ENCODE measurements at places on chromosomes 1 and 21. TPM values are rescaled to one million over a fixed set of nuclear protein-coding genes. Genes with fewer than 3 reads are reported as not detected.

PCAT6 gene
- 0.56 TPM for polyA plus RNA-seq

GRCh38 chr1:55916481-55916880 lies 662.9 kb downstream of the PLPP3 start:
- DNase-seq = no peak

PROK1 gene
- polyA plus RNA-seq = not detected

DHDDS gene
- 21.6 TPM for polyA plus RNA-seq

DVL1 gene
- polyA plus RNA-seq = 1.6 TPM

AMPD1 gene
- not detected for polyA plus RNA-seq

DNA sequence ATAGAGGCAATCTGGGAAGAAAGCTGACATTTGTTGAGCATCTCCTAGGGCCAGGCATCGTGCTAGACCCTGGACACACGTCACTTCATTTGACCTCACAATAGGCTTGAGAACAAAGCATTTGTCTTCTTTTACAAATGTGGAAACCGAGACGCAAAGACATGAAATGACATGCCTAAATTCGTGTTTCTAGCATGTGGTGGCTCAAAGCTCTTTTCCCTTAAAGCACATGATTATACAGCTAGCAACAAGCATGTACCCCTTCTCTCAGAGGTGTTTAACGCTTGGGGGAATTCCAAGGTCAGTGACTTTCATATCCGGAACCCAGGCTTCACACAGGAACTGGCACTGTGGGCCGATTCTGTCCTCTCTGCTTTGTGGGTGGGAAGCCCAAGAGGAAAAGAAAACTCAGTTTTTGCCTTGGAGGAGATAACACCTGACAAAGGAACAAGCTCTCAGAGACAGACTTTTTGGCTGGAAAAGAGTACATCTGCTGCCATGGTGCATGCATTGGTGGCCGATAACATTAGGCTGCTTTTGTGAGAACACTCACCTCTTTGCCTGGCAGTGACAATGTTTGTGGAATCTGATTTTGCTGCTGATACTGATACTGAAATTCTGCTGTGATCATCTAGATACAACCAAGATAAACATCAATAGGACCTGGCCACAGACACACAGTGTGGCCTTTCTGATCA lies 15.4 kb upstream of the CD2 start:
- peak; percentile 87 for DNase-seq

DNA sequence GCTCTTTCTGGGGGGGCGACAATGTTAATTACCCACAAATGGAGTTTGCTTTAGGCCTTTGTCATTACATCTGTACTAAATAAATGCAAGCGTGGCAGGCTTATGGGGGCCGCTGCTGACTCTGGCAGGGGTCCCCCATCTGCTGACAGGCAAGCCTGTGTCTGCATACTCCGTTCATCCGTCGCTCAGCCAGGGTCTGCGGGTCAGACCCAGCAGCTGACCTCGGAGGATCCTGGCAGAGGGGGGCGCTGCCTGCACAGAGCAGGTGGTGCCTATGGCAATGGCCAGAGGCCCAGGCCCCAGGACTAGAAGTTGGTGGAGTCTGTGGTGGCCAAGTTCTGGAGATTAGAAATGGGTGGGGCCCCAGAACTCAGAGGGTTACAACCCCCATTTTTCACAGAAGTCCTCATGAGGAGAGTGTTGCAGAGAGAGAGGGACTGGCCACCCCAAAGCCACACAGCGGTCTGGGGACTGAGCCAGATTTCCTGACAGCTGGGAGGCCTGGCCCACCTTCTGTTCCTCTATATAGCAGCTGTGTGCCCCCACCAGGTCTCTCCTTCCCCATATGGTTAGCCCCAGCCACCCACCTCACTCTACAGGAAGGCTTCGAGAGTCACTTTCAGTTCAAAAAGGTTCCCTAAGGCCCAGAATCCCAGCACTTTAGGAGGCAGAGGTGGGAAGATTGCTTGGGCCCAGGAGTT lies 31.0 kb downstream of the TTC39A start:
- DNase-seq = no peak

GRCh38 chr1:235910357-235911299 lies 43.9 kb upstream of the LYST start:
- no peak for DNase-seq

- DNase-seq = no peak
Measured at GRCh38 chr1:171802207-171802606, 20.7 kb downstream of the METTL13 start.

- DNase-seq = no peak
Measured at GRCh38 chr1:39051956-39052355, 25.8 kb downstream of the NDUFS5 start.

- no peak for DNase-seq
Measured at GRCh38 chr1:213759359-213760181, 228.2 kb upstream of the PROX1 start.

COL9A2 gene
- polyA plus RNA-seq = 0.68 TPM

CLCA2 gene
- not detected for polyA plus RNA-seq

CFAP107 gene
- polyA plus RNA-seq = not detected

- no peak for DNase-seq
Measured at GRCh38 chr1:145857170-145857569, 1.7 kb downstream of the PIAS3 start.

DNA sequence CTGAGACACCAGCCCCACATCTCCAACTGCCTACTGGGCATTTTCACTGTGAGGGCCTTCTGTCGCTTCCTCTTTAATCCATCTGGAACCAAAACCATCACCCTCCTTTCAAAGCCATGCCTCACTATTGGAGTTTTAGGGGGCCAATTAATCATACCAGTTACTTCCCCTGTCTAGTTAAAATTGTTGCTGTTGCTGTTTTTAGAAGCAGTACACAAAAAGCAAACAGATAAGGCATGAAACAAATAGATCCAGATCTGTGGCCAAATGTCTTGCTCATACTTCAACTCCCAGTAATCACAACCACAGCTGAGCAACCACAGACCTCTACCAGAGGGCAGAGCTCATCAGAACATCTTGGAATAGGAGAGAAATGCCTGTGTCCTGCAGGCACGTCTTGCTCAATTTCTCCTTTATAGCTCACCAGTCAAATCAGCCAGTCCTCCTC lies 133.8 kb upstream of the C1orf105 start:
- no peak for DNase-seq

CD160 gene
- 31.6 TPM for polyA plus RNA-seq

RBBP4 gene
- polyA plus RNA-seq = 241 TPM

DNA sequence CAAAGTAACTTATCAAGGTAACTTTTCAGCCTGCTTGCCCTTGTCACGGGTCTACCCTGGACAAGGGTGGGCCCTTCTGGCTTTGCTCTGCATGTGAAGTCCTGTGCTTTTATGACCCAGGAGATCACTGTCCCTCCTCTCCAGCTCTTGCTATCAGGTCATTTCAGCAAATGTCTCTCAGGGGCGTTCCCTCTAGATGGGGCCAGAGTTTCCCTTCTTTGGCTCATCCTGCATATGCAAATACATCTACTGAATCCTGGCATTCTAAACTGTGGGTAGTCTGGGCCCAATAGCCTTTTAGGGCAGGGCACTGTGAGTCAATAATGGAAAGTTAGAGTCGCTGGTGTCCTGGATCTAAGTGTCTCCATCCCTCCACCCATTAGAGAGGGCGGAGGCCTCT lies 366.9 kb upstream of the USP24 start:
- no peak for DNase-seq

GRCh38 chr1:39800471-39800835 lies 11.8 kb upstream of the BMP8B start:
- DNase-seq = no peak

GRCh38 chr1:37851782-37852210 lies 7.6 kb downstream of the MTF1 start:
- no peak for DNase-seq

- no peak for DNase-seq
Measured at GRCh38 chr1:161825831-161826230, 59.7 kb downstream of the ATF6 start.

PRCC gene
- 45.9 TPM for polyA plus RNA-seq

DNA sequence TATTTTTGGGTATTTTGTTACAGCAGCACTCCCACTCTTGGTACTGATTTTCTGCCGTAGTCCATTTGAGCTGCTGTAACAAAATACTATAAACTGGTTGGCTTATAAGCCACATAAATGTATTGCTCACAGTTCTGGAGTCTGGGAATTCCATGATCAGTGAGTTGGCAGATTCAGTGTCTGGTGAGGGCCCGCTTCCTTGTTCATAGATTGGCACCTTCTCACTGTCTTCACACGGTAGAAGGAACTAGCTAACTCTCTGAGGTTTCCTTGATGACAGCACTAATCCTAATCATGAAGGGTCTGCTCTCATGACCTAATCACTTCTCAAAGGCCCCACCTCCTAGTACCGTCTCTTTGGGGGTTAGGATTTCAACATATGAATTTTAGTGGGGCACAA lies 85.2 kb downstream of the HHAT start:
- no peak for DNase-seq

KCNH1 gene
- not detected for polyA plus RNA-seq

DNA sequence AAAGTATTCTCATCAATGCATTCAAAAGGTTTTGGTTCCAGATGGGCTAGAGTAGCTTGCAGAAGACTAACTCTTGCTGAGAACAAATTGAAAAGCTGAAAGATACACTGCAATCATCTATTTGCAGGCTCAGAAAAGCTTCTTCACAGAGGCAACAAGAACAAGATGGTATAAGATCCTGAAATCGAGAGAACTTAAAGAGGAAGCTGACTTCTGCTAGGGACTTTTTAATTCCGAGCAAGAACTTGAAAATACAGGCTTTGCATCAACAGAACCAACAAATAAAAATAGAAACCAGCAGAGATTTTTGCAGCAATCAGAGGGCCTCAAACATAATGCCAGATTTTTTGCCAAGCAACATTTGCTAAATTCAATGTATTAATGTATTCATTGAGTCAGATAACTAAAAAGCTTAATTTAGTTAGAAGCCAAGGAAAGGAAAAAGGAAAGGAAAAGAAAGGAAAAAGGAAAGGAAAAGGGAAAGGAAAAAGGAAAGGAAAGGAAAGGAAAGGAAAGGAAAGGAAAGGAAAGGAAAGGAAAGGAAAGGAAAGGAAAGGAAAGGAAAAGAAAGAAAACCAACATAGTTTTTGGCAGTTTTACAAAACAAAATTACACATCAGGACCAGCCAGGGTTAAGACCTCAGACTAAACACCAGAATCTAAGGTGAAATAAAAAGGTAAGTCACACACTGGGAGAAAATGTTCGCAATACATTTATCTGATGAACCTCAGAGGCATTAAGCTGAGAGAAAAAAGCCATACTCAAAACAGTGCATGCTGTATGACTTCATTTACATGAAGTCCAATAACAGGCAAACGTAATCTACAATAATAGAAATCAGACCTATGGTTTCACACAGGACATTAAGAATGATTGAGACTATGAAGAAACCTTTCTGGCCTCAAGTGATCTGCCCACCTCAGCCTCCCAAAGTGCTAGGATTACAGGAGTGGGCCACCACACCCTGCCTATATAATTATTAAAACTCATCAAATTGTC lies 42.6 kb downstream of the FAF1 start:
- DNase-seq = no peak
